ENCODE measurements at places on chromosomes 1 and 21.

GRCh38 chr21:19557488-19557887 is 1153.9 kb upstream of the TMPRSS15 start:
- no peak for DNase-seq

- no peak for DNase-seq
These were observed 2.9 kb downstream of the SELENON start for GRCh38 chr1:25802915-25803314.

- DNase-seq, result no peak
These were observed 58.1 kb downstream of the CAPZB start for GRCh38 chr1:19427087-19427781.

- no peak for DNase-seq
These were observed 32.2 kb upstream of the IL20 start for GRCh38 chr1:206833106-206833680.

- no peak for DNase-seq
These were observed 40.8 kb upstream of the WARS2 start for GRCh38 chr1:119181218-119181617.

- no peak for DNase-seq
These were observed 1.6 kb upstream of the SRSF4 start for GRCh38 chr1:29183287-29183686.

DNA sequence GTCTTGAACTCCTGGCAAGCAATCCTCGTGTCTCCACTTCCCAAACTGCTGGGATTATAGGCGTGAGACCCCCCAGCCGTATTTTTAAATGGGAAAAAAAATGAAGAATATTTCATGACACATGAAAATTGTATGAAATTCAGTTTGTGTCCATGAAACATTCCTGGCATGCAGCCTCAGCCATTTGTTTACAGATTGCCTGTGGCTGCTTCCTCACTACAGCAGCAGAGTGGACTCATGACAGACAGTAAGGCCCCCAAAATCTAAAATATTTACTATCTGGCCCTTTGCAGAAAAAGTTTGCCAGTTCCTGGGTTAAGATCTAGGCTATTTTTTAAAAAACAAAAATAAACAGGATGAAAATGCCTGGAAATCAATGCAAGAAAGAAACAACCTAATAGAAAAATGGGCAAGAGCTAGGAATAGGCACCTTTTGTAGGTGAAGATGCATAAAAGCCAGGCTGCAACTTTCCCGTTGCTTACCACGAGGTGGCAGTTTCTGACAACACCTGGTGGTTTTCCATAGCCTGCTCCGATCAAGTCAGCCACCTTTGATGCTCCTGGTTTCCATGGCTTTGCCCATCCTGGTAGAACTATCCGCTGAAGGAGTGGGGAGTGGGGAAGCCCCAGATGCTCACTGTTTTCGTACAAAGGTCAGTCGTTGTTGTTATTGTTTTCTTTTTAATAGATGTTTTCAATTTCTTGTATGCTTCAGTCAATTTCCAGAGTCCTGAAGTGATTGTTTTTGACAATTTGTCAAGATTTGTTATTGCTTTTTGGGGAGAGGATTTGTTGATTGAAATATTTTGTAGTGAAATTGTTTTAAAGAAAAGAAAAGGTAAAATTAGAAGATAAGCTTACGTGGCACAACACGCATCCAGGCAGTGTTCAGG is 24.3 kb downstream of the UBE2Q1 start:
- DNase-seq, result no peak

GRCh38 chr1:51308636-51309035 is 21.7 kb downstream of the TTC39A start:
- DNase-seq, result no peak

- no peak for DNase-seq
These were observed 87.1 kb downstream of the TRIM11 start for GRCh38 chr1:228319352-228320088.

DNA sequence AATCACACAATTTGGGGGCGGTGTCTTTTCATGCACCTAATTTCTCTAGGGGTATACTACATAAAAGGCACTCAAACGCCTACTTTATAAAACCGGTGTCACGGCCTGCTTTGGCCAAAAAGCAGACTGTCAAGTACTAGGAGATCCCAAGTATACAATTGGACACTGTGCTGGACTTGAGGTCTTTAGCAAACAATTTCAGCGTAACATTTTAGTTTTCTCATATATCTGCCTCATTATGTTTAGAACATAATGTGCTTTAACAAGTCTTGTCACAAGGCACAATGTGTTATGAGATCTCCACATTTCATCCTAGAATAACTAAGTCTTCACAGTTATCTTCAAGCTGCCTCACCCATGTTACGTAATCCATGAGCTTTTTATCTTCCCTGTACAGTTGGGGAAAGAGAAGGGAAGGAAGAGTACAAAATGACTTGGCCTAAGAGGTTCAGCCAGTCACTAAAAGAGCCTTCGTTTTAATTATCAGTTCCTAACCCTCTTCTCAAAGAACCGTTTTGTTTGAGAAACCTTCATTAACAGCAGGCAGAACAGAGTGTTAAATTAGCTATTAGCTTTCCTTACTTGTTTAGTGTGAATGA is 1.7 kb downstream of the SSX2IP start:
- DNase-seq, result no peak

DNA sequence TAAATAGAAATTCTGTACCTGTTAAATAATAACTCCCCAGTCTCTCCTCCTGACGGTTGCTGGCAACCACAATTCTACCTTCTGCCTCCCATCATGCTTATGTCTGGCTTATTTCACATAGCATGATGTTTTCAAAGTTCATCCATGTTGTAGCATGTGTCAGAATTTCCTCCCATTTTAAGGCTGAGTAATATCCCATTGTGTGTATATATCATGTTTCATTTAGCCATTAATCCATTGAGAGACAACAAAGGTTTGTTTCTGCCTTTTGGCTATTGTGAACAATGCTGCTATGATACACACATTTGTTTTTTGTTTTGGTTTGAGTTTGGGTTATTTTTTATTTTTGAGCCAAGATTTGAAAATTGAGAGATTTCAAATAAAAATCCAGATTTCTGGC is 72.0 kb downstream of the LBR start:
- DNase-seq, result no peak

DNA sequence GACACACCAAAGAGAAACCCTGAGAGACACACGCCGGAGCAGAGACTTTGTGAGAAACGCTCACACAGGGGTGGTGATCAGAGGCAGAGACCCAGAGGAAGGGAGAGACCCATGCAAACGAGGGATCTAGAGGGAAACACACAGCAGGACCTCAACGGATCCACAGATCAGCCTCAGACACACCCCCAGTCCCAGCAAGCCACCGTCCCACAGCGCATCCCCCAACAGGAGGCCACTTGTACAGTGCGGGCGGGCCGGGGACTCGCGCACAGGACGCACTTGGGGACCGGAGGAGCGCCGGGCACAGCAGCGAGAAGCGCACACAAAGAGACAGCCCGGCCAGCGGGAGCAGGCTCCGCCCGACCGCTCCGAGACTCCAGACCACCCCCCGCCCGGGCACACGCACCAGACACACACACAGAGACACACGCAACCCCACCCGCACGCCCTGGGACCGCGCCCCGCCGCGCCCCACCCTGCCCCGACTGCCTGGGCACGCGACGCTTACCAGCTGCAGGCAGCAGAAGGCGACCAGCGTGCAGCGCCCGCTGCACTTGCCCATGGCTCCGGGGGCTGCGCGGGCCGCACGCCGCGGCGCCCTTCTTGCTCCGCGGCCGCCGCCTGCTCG is 587 bp downstream of the NKAIN1 start:
- DNase-seq, result peak; percentile 15

DNA sequence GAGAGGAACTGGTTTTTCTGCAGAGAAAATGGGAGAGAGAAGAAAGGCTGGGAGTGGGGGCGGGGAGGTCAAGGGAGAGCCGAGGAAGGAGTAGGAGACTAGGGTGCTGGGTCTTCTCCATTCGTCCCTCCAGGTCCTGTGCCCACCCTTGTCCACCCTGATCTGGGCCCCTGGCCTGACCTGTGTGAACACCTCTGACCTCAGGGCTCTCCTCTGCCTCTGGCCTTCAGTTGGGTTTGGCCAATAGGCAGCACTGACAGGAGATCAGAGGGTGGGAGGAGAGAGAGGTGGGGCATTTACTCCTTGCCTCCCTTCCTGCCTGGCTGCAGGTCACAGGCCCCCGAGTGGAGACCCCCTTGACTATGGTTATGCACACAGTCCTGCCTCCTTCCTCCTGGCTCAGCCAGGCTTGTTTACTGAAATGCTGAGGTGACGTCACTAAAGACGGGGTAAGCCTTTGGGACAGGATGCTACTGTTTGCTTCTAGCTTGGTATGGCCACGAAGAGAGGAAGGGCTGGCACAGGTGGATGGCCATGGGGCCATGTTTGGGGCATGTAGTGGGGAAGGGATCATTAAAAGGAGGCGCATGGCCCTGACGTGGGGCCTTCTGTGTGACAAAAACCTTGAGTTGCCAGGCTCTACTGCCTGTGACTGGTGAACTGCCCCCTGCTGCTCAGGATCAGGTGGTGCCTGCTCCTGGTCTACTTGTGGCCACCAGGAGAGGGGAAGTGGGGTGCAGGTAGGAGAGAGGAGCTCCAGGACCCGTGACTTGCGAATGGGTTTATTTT is 248.7 kb upstream of the CSF3R start:
- no peak for DNase-seq

DNA sequence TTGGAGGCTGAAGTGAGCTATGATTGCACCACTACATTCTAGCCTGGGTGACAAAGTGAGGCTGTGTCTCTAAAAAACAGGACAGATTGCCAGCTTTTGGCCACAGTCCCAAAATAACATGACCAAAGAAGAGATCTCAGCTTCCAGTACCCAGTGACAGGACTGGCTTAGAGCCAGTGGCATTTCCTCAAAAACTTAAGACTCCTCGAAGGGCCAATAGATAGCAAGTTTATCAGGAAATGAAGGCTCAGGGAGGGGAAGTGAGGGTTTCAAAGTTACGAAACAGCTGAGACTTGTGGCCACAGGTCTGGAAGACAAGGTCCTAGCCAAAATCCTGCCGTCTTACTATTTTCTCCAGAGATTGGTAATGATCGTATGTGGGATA is 6.3 kb upstream of the TMEM39B start:
- DNase-seq, result no peak

DNA sequence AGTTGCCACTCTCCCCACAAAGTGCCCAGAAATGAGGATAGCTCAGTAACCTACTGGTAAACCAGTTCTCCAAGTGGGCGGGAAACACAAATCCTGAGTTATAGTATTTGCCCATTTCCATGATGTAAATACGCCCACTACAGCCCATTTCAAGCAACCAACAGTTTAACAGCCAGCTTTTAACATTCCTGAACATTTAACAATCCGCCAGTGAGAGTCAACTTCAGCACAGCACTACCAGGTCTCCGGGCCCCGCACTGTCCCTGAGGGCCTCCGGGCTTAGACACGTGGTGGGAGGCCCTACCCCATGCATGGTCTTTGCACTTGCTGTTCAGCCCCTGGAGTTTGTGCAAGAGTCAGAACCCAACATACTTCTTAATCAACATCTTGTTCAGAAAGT is 132.0 kb upstream of the CTTNBP2NL start:
- DNase-seq, result no peak

DNA sequence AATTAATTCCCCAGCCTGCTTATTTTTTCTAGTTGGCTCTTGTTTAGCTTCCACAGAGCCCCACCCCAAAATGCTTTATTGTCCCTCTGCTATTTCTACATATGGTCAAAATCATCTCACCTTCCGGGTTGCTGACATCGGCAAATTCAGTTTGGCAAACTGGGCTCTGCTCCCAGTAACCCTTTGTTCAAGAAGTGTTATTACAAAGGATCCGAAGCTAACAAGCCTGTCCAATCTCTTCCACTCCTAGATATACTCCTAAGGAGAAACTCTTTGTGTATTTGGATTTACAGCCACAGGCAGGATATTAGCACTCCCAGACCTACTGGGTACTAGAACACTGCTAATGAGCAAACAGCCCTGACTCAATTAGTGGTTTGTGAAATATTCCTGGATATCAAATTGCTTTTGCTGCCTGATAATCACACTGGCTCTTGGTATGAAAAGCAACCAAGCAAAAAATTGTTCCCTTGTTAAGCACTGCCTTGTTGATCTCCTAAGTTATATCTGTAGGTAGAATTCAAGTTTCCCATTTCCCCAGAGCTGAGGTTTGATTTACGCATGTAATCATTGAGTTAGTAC is 4.0 kb downstream of the JUN start:
- DNase-seq, result no peak

GRCh38 chr1:155850345-155850744 is 6.7 kb downstream of the GON4L start:
- no peak for DNase-seq

GRCh38 chr1:196399713-196400112 is 208.5 kb downstream of the KCNT2 start:
- no peak for DNase-seq

DNA sequence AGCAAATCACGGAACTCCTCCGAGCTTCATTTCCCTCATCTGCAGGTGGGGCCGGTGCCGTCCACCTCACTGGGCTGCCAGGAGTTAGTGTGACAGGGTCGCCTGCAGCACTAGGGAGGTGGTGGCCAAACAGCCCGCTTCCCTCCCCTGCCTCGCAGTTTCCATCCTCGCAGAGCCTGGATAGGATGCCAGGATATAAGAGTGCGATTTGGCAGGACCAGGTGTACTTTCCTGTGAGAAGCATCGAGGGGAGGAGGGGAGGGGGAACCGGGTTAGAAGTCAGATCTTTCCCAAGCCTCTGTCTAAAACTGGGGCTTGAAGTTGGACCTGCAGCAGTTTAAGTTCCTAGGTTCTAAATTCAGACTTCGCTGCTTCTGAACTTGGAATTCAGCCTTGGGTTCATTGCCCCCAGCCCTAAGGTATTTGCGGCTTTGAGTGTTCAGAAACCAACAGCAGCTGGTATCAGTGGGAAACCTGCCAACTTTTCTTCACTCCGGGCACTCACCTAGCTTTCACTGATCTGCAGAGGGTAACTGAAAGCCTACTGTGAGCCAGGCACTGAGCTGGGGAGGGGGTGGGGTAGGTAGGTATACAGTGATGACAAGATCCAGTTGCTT is 1.7 kb upstream of the JUN start:
- DNase-seq, result peak; percentile 87

DNA sequence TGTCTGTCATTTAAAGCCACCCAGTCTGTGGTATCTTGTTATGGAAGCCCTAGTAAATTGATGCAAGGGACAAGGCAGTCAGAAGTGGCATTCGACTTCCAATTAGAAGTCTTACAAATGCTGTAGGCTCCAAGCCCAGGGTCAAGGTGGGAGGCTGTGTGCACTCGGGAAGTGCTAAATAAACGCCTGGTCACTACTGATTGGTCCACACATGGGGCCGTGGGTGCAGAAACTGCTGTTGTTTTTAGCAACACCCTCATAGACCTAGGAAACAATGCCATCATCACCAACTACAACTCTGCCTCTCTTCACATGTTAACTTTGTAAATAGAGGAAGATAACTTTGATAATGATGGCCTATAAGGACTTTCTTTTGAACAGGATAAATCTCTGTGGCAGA is 20.2 kb upstream of the ZBTB21 start:
- DNase-seq, result no peak

DNA sequence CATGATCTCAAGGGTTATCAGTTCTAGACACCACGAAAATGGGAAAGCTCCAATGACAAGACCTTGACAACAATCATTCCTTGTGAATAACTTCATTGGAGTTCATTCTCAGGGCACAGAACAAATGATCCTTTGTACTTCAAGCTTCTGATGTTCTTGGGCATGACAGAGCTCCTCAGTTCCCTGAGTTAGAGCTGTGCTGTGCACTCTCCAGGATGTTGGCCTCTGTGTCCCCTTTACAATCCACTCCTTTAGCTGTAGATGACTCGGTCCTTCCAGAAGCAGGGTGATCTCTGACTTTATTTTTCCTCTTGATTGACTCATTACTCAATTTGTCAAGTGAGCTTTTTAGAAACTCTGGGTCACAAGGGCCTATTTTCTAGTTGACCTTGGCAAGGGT is 3.9 kb upstream of the FAM78B start:
- no peak for DNase-seq

All from posterior cingulate gyrus (tissue), 11 donors.